ENCODE measurements at places on chromosomes 6 and 20.

GRCh38 chr20:19760371-19760721 lies 2.3 kb downstream of the RIN2 start:
- DNase-seq: no peak

DNA sequence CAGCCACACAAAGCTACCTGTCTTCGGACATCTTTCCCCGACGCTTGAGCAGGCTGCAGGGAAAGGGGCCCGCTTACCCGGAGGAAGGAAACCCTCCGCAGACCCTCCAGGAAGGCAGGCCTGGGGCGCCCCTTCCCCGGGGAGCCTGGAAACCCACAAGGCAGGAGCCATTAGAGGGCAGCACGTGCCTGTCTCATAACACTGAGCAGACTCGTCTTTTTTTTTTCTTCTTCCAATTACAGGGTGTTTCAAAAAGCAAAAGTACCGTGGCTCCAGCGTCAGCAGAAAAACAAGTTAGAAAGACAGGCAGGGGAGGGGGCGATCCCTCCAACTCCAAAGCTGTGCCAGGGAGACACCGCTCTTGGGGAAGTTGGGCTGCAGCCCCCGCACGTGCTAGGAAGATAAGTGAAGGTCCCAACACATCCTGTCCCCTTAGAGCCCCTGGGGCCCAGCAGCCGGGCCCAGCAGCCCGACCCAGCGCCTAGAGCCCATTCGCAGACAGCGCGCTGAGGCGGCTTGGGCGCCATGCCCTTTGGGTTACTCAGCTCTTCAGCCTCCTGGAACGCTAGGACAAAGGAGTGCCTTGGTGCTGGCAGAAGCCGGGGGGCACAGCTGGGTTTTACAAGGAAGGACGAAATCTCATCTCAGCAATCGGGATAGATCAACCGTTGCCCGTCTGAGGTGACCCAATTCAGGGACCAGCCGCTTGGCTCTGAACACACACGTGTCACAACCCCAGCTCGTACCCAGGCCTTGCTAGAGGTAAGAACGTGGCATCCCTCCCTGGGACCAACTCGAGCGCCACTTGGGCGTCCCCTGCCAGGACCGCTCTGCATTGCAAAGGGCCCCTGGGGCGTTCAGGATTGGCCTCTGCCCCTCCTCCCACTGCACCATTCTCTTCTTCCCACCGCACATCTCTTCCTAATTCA lies 136.3 kb downstream of the LY86 start:
- peak; percentile 68 for DNase-seq

DNA sequence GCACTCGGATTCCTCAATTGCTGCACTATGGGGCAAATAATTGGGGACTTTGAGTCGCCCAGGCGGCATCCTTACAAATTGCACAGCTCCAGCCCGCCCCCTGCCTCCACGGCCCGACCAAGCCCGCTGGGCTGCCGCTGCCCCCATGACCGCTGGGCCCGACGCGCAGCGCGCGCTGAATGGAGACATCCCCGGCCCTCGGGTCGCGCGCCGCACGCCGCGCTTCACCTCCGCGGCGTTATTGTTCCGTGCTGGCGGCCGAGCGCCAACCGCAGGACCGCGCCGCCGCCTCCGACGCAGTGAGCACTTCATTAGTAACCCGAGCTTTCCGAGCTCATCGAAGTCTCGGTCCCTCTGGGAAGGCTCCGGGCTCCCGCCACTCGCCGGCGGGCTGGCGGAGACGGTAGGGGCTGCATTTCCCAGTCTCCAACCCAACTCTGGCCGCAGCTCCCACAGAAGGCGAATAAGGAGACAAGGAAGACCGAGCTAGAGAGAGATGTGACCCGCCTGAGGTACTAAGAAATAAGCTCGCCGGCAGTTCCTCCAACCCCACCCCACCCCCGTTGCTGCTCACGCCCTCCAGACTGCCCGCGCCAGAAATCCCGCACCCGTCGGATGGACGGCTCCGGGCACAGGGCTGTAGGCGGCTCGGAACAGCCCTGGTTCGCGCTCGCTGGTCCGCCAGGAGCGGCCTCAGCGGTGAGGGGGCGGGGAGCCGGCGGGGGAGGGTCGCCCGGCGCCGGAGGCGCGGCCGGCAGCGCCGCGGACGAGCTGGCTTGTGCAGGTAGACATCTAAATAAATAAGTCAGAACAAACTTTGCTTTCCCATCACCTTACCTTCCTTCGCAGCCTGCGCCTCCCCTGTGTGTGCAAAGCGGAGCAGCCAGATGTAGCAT lies 703 bp downstream of the EPHA7 start:
- peak; percentile 25 for DNase-seq

DNA sequence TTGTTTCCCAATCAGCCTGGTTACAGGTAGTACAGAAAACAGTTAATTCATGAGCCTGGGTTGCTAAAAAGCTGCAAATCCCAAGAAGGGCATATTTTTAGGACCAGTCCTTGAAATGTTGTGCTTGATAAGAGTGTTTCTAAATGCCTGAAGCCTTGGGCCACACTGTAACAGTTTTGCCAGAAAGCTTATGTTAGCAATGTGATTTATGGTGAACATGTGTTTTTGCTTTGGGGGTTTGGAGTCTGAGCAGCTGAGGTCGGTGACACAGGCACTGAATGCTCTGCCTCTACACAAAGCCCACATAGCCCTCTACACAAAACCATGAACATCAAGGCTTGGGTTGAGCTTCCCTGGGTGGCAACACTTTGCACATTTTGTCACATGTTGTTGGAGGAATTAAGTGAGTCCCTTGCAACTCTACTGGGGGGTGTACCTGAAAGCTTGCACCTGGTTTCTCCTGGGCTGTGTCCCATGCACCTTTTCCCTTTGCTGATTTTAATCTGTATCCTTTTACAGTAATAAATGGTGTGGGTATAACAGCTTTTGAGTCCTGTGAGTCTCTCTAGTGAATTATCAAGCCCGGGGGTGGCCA lies 22.2 kb downstream of the AHI1 start:
- DNase-seq: no peak

DNA sequence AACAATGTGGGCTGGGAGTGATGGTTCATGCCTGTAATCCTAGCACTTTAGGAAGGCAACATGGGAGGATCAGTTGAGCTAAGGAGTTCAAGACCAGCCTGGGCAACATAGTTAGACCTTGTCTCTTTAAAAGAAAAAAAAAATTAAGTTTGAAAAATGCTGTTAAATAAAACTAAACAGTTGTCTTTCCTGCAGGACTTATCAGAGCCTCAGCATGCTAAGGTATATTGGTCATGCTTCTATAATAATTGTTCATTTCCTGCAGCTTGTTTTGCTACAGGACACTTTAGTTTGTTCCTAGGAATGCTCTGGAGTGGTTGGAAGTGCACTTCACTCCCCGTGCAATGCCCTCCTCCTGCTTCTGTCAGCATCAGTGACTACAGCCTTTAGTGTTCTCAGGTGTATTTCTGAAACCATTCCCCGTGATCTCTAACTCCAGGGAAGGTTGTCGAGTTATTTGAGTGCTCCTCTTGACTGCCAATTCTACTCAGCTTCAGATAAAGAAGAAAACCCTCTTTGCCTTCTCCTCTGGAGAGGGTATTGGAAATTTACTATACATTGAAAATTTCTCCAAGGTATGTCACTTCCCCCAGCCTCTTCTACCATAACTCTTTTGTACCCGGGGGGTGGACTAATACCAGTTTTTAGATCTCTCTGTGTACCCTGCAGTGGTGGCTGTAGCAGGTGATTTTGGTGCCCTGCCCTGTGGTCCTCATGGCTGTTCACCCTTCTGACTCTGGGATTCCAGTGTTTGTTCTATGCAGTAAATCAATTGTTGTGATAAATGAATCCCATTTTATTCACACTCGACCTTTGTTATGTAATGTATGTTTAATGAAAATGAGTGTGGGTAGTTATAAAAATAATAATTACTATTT lies 33.8 kb downstream of the NHLRC1 start:
- peak; percentile 4 for DNase-seq
